Fibroblast of upper back skin (primary cell): ENCODE measurements at places on chromosomes 6 and 20.

- peak; percentile 96 for DNase-seq
Measured at GRCh38 chr20:24773751-24774201, 175.3 kb upstream of the CST7 start.

DNA sequence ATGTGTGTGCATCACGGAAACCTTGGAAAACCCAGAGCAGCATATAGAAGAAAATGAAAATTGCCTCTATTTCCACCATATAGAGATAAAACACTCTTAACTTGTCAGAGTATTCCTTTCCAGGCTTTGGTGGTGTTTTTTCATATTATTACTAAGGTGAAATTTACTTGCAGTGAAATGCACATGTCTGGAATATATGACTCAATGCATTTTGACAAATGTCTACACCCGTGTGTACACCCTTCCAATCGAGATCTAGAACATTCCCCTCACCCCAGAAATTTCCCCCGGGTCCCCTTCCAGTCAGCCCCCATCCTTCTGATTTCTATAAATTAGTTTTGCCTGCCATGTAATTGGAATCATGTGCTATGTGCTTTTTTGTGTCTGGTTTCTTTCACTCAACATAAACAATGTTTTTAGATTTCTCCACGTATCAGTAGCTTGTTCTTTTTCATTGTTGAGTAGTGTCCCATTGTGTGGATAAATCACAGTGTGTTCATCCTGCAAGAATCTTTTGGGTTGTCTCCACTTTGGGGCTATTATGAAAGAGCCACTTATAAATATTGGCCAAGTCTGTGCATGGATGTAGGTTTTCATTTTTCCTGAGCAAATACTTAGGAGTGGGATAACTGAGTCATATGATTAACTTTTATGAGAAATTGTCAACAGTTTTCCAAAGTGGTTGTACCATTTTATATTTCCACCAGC is 19.9 kb upstream of the PREX1 start:
- no peak for DNase-seq

DNA sequence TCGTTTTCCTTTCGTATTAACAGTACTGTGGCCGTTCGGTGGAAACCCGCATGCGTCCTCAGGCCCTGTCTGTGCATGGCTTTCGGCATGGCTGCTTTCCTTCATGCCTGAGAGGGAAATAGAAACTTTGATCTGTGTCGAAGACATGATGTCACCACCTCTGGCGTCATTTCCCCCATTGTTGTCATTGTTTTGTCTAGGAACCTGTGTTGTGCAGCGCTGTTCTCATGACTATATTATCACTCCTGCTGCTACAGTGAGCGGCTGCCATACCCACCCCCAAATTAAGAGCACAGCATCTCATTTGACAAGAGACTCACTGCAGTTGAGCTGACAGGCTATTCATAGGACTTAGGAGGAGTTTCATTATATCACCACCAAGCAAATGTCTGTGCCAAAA is 172.3 kb downstream of the TMEM242 start:
- no peak for DNase-seq

DNA sequence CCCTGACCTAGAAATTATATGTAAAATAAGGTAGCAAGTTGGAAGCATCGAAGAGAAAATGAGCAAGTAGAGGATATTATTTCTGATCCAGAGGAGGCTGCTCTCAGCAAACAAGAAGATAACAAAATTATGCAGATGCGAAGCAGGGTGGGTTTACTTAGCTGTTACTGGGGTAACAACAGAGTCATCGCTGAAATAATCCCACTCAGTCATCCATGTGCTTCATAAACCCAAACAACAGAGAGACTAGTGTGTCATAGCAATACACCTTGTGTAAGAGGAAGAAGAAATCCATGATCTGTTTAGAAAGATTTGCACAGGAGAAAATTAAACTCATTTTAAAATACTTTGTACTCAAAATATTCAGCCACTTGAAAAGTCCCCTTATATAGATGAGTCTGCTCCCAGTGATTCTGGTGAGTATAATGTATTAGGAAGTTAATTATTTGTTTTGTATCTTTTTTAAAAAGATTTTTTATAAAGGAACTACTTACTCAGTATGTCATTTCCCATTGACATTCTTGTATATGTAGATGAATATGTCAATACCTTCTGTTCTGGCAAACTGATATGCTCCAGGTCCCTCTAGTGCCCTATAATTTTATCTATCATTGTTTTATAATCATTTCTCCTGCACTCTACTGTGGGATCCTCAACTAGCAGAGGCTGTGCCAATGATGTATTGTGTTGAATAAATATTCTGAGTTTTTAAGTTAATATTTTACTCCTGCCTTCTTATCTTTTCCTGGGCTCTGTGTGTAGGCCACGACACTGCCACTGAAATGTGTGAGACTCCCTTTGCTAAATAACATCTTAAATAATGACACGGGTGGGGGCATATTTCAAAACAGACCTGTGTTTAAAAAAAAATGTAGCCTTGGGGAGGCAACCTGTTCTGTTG is 8.6 kb upstream of the HIVEP2 start:
- no peak for DNase-seq

- no peak for DNase-seq
Measured at GRCh38 chr20:4776079-4776630, 54.4 kb downstream of the PRND start.

GRCh38 chr6:130848945-130849344 is 21.7 kb downstream of the SMLR1 start:
- DNase-seq, result no peak

DNA sequence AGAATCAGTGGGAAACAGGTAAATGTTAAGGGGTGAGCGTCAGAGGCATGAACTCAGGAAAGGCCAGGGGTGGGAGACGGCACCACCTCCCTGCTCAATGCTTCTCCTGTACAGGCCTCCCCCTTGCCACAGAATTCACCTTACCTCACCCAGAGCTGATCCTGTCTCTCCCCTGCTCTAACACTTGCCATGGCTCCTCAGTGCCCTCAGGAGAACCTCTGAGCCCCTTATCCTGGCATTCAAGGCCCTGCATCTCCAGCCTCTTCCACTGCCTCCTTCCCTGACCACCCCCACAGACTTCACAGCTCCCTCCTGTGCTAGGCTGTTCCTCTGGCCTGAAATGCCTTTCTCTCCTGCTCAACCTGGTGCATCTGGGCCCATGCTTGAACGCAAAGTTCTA is 33.9 kb downstream of the BPIFB1 start:
- DNase-seq, result no peak

DNA sequence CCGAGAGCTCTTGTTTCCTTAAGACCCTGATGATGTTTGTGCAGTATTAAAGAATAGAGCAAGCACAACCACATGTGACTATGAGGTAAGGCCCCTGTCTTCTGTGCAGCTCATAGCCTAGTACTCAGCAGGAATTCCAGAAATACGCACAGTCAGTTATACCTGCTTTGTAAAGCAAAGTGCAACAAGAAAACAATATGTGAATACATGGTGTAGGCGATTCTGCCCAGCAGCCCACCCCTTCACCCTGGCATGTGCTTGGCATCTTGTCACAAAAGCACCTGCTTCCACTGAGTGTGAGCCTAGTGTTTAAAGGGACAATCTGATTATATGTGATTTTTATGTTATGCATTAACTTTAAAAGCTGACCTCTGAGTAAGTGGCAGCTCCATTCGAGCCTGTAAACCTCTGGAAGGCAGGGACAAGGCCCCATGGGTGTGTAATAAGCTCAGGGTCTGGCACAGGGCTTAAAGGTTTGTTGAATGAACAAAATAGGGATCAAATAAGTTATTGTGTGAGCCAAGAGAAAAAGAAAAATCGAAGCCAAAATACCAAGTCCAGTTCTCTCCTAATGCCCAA is 148.7 kb downstream of the DOK5 start:
- no peak for DNase-seq

GRCh38 chr20:22472447-22473100 is 111.8 kb downstream of the FOXA2 start:
- no peak for DNase-seq

DNA sequence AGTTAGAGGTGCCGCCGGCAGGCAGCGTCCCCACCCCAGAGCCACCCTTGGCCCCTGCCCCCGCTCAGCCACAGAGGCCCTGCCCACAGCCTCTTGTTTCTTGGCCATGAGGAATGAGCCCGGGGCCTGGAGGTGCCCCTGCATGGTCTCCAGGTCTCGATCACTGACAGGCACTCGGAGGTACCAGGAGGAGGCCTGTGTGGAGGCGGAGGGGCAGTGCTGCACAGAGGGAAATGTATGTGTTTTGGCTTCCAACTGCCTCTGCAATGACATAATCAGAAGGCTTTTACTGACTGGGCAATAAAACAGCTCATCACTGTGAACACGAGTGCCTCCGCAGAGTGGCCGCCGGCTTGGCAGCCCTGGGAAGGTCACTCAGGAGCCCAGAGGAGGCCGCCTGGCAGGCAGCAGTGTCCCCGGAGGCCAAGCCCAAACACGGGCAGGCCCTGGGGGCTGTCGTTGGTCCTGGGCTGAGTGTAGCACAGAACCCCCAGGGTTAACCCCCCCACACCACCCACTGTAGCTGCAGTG is 61.1 kb upstream of the GATA5 start:
- DNase-seq, result no peak

DNA sequence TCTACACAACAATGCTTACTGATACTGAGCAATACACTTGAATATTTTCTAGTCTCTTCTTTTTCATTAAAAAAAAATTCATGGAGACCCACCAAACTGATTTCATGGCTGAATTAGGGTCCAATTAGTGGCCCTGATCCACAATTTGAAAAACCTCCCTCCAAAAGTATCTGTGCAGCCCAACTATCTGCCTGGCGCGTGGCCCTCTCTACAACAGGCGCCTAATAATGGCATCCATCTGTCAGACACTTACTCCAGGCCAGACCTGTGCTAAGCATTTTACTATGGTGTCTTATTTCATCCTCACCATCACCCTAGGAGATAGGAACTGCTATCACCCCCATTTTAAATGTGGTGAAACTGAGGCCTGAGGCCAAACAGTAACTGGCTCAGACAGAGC is 14.0 kb downstream of the TFEB start:
- no peak for DNase-seq

- no peak for DNase-seq
Measured at GRCh38 chr20:37804584-37805566, 98.1 kb upstream of the VSTM2L start.

GRCh38 chr6:143160015-143160414 is 99.3 kb downstream of the AIG1 start:
- DNase-seq, result peak; percentile 70

- DNase-seq, result no peak
Measured at GRCh38 chr6:1603708-1604107, 6.0 kb upstream of the FOXC1 start.

GRCh38 chr6:134577998-134578397 is 260.1 kb upstream of the SGK1 start:
- DNase-seq, result peak; percentile 9
